ENCODE measurements at places on chromosomes 3 and 15. TPM values are rescaled to one million over a fixed set of nuclear protein-coding genes. Genes with fewer than 3 reads are reported as not detected.

SCN5A gene
- total RNA-seq: 2.0 TPM

AP3B2 gene
- 0.16 TPM for total RNA-seq

PATL2 gene
- total RNA-seq: 1.3 TPM

GOLGA6L4 gene
- 12.4 TPM for total RNA-seq

CFAP100 gene
- not detected for total RNA-seq

TERC gene
- 12.4 TPM for total RNA-seq

GOLGA8O gene
- total RNA-seq: 13.0 TPM

HES1 gene
- total RNA-seq: 37.8 TPM

UROC1 gene
- total RNA-seq: not detected

GRCh38 chr3:178202194-178202593, 334.0 kb upstream of the KCNMB2 start:
- DNase-seq: no peak
- no peaks in the 10 kb centered on the region for H3K4me1 ChIP-seq
- no peaks in the 10 kb centered on the region for H3K27me3 ChIP-seq
- no peak overlapping the region for H3K4me3 ChIP-seq

DNA sequence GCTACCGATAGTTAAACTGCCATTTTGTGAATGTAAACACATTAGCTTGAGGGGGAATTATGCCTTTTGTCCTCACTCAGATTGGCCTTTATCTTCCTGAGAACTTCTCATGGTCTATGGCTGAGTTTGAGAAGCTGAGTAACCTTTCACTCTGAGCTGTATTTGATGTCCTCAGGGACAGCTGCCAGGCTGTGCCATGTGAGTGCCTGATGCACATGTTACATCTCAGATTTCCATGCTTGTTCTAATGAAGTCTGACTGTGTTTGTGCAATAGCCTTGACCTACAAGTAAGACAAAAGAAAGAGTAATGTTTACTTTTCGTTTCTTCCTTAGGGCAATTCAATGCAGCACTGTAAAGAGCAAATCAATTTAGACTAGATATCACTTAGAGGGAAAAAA, 44.1 kb upstream of the ARL6 start:
- H3K4me3 ChIP-seq: no peak overlapping the region
- no peaks in the 10 kb centered on the region for H3K27me3 ChIP-seq

- no peak for DNase-seq
- no peaks in the 10 kb centered on the region for H3K36me3 ChIP-seq
- H3K4me3 ChIP-seq: no peak overlapping the region
- no peaks in the 10 kb centered on the region for H3K4me1 ChIP-seq
These were observed 523.2 kb downstream of the FHIT start for GRCh38 chr3:60728006-60728405.

GRCh38 chr3:16801698-16802097, 83.1 kb upstream of the PLCL2 start:
- no peak for DNase-seq
- no peak overlapping the region for H3K4me3 ChIP-seq
- no peaks in the 10 kb centered on the region for H3K36me3 ChIP-seq
- no peaks in the 10 kb centered on the region for H3K4me1 ChIP-seq
- H3K27ac ChIP-seq: no peak overlapping the region

- H3K27ac ChIP-seq: no peak overlapping the region
- H3K4me3 ChIP-seq: no peak overlapping the region
- no peak for DNase-seq
- no peaks in the 10 kb centered on the region for H3K4me1 ChIP-seq
- no peaks in the 10 kb centered on the region for H3K27me3 ChIP-seq
These were observed 771.6 kb upstream of the NR2F2 start for GRCh38 chr15:95558916-95559315.

DNA sequence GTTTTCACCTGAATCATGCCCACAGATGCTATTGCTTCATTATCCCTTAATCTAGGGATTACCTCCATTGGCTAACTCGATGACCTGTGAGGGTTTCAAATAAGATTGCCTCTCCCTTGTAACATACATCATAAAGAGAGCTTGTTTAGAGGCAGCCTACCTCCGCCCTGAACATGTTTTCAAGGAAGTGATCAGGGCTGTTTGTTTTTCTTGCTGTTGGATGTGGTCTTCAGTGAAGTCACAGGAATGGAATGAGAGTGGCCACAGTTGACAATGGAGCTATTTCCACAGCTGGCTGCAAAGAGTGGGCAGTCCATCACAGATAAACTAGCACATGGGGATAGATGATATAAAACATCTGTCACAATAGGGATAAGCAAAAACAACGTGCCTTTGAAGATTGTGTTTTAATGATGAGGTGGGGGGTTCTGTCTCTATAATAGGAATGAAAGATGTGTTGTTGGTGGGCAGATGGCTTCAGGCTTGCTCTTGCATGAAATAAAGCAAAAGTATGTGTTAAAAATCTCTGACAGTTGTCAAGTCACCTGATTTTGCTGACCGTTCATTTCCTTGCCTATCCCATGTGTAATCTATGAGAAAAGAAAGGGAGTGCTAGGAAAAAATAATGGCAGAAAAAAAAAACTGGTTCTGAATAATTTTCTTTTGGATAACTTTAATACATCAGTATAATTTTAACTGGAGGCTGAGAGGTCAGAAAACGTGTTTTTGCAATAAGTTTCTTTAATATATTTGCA, 642.3 kb downstream of the RBMS3 start:
- H3K4me1 ChIP-seq: peaks cover 11% of the 10 kb centered on the region
- no peak overlapping the region for H3K27ac ChIP-seq
- no peaks in the 10 kb centered on the region for H3K27me3 ChIP-seq
- H3K36me3 ChIP-seq: no peaks in the 10 kb centered on the region
- no peak for DNase-seq

GRCh38 chr3:156776871-156777270, 49.3 kb upstream of the LEKR1 start:
- DNase-seq: no peak
- H3K27me3 ChIP-seq: no peaks in the 10 kb centered on the region
- H3K4me3 ChIP-seq: no peak overlapping the region
- no peaks in the 10 kb centered on the region for H3K36me3 ChIP-seq

DNA sequence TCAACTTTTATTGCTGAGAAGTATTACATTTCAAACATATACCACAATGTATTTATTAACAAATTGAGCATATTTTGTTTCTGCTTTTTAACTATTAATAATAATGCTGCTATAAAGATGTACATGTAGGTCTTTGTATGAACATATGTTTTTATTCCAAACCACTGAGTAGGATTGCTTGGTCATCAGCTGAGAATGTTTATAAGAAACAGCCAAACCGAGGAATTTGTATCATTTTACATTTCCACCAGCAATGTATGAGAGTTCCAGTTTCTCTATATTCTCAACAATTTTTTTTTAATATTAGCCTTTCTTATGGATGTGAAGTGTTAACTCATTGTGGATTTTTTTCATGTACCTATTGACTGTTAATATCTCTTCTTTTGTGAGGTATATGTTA, 119.5 kb upstream of the MDFIC2 start:
- no peaks in the 10 kb centered on the region for H3K27me3 ChIP-seq
- no peaks in the 10 kb centered on the region for H3K4me1 ChIP-seq
- DNase-seq: no peak
- no peaks in the 10 kb centered on the region for H3K36me3 ChIP-seq
- H3K27ac ChIP-seq: no peak overlapping the region
- H3K4me3 ChIP-seq: no peak overlapping the region

DNA sequence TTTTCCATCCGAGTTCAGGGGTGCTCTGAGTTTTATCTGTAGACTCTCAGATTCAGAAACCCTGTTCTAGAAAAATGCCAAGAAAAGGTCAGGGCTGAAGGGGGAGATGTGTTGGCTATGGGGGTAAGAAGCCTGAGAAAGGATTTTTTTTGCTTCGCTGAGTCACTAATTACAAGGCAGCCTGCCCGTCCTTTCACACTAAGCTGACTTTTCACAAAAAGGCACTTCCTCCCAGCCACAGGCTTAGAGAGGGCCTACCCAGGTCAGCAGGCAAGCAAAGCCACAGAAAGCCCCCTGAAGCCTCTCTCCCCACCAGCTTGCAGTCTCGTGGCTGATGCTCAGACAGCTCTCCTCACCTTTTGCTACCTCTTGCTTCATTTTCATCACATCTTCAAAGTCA, 192.6 kb upstream of the PRICKLE2 start:
- no peak overlapping the region for H3K27ac ChIP-seq
- H3K4me3 ChIP-seq: no peak overlapping the region
- no peak for DNase-seq
- H3K4me1 ChIP-seq: no peaks in the 10 kb centered on the region
- no peaks in the 10 kb centered on the region for H3K27me3 ChIP-seq
- no peaks in the 10 kb centered on the region for H3K36me3 ChIP-seq

DNA sequence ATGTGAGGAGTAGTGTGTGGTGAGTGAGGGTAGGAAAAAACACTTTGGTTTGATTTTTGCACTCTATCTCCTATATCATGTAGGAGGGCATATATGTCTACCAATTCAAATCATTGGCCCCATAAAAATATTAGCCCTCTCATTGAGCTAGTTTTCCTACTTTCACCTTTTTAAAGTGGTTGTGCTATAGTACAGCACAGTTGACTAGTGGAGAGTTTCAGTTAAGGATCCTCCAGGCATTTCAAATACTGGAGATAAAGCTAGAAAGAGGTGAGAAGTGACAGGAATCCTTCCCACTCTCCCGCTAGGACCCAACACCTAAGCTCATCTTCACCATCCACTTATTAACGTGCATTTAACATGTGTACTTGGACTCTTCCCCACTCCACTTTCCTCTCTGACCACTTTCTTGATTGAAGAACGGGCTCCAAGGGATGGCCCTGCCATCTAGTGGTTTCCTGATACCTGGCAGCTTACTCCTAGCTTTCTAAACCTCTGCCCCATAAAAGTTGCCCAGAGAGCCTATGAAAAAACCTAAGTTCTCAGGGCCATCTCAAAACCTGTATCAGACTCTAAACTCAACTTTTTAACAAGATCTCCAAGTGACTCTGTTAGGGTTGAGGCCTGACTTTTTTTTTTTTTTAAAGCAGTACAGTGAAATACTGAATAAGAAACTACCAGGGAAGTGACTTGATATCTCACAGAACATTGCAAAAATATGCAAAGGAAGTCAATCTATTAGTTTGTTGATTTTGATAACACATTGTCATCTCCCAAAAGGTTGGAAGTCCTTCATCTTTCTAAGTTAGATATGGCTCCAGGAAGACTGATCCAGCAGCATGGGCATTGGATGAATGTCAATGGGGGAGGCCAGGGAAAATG, 17.9 kb downstream of the IL12A start:
- DNase-seq: no peak
- no peaks in the 10 kb centered on the region for H3K4me1 ChIP-seq
- H3K27ac ChIP-seq: no peak overlapping the region
- H3K36me3 ChIP-seq: no peaks in the 10 kb centered on the region
- H3K4me3 ChIP-seq: no peak overlapping the region
- H3K27me3 ChIP-seq: no peaks in the 10 kb centered on the region

- DNase-seq: no peak
- peaks cover 5% of the 10 kb centered on the region for H3K36me3 ChIP-seq
- no peaks in the 10 kb centered on the region for H3K4me1 ChIP-seq
- H3K27ac ChIP-seq: no peak overlapping the region
- H3K27me3 ChIP-seq: no peaks in the 10 kb centered on the region
- H3K4me3 ChIP-seq: no peak overlapping the region
These were observed 95.4 kb downstream of the HCN4 start for GRCh38 chr15:73273181-73274002.

GRCh38 chr3:58626841-58627569, 39.6 kb downstream of the FAM3D start:
- H3K27me3 ChIP-seq: no peaks in the 10 kb centered on the region
- no peak for DNase-seq
- no peak overlapping the region for H3K27ac ChIP-seq
- H3K36me3 ChIP-seq: no peaks in the 10 kb centered on the region
- no peaks in the 10 kb centered on the region for H3K4me1 ChIP-seq

Data from aorta (tissue), 5 donors.